ENCODE measurements at places on chromosomes 2 and 18. TPM values are rescaled to one million over a fixed set of nuclear protein-coding genes. Genes with fewer than 3 reads are reported as not detected.
A peak's percentile ranks its signal among the peaks of the same experiment; 100 is the strongest.

- DNase-seq: no peak
These were observed 332.7 kb upstream of the POU3F3 start for GRCh38 chr2:104521247-104521646.

- no peak for DNase-seq
These were observed 666.3 kb downstream of the TSN start for GRCh38 chr2:122421775-122422174.

GRCh38 chr2:200587007-200587616 is 1.3 kb downstream of the AOX1 start:
- no peak for DNase-seq

DYNC1I2 gene
- polyA plus RNA-seq: 32.2 TPM

DNA sequence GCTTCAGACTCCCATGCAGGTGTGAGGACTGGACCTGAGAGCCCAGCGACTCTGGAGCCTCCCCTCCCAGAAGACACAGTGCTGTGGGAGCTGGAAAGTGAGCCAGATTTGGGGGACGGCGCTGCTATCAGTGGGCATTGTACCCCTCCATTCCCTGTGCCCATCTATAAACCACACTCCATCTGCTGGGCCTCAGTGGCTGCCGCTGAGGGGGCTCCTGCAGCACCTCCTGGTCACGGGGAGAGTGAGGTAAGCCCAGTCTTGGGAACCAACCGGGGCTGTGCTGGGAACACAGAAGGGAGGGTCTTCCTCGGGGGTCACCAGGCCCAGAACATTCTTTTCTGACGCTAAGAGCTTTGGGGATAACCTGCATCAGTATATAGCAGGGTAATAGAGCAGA is 9.5 kb downstream of the PSD4 start:
- DNase-seq: no peak

DNA sequence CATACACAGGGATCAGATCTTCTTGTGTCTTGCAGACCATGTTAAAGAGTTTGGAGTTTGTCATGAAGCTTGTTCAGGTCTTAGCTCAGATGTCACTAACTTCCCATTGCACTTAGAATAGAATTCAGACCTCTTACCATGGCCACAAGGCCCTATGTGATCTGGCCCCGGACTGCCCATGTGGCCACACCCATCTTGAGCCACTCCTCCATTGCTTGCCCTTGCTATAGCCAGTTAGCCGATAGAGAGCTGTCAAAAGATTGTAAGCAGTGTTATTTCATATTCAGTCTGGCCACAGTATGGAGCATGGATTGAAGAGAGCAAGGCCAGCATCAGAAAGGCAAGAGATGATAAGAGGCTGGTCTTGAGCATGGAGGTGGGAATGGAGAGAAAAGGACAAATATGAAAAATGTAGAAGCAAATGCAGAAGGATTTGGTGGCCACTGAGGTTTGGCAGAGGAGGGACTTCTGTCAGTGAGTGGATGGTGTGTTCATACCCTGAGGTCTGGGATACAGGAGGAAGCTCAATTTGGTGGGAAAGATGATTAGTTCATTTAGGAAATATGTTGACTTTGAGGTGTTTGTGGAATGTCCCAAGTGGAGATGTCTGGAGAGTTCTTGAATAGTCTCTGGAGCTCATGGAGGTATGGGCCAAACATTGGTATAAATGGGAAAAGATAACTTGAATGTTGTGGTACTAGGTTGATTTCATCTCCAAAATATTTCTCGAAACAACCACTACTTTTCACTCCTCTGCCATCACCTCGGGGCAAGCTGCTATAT is 10.6 kb downstream of the DGUOK start:
- DNase-seq: no peak

DNA sequence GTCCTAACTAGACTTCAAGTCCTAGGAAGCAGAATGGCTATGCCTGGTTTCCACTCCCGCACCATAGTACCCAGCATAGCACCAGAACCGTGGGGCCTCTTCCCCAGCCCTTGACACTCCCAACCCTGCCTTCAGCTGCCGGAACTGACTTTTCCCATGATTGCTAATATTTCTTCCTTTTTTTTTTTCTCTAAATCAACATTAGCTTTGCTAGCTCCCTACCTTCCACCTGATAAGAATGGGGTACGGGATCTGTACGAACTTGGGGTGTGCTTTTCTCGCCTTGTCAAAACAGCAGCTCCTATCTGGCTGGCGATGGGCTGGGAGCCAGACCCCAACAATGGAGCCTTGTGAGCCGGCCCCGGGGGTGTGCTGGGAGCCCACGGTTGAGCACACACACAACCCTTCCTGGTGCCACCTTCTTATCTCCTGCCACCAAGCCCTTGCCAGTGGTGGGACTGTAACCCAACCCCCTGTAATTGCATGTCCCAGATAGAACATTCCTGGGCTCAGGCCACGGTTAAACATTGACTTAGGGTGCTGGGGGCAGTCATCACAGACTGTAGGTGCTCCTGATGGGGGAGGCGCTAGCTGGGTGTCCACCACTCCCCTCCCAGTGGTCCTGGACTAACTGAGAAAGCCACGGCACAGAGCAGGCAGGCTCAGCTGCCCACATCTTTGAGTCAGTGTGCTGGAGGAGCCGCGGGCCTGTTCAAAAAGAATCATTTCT is 213.0 kb upstream of the HAAO start:
- no peak for DNase-seq

PSMD14 gene
- polyA plus RNA-seq: 37.8 TPM

CTNNA2 gene
- not detected for polyA plus RNA-seq

- peak; percentile 94 for DNase-seq
These were observed 40.1 kb downstream of the ODC1 start for GRCh38 chr2:10407841-10408648.

DNA sequence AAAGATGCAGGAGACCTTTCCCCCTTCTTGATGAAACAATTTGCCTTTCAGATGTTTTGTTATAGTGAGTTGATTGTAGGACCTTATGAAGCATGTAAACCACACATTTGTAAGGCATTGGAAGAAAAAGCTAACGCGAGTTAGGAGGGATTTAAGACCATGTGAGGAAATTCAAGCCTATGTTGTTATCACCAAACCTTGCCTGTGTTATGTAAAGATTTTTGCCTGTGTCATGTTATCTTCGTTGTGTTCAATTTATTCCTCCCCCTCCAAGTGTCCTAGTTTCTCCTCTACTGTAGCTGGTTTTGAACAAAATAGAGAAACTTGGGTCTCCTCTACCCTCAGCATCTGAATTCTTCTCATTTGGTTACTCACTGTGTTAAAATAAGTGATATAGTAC is 173.0 kb downstream of the NEDD4L start:
- DNase-seq: no peak

DNA sequence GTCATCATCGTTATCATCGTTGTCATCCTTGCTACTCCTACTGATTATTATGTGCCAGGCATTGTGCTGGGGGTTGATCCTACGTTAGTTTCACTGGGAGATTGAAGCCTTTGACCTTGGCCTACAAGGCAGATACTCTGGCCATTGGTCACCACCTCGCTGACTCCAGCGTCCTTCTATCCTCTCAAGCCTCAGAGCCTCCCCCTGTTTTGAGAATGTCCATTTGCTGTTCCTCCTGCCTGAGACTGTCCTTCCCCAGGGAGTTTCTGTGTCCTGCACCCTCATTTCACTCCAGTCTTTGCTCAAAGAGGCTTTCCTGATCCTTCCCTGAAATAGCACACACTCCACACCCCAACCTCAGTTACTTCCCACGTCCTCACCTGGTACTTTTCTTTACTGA is 57.8 kb downstream of the ACAA2 start:
- no peak for DNase-seq

DNA sequence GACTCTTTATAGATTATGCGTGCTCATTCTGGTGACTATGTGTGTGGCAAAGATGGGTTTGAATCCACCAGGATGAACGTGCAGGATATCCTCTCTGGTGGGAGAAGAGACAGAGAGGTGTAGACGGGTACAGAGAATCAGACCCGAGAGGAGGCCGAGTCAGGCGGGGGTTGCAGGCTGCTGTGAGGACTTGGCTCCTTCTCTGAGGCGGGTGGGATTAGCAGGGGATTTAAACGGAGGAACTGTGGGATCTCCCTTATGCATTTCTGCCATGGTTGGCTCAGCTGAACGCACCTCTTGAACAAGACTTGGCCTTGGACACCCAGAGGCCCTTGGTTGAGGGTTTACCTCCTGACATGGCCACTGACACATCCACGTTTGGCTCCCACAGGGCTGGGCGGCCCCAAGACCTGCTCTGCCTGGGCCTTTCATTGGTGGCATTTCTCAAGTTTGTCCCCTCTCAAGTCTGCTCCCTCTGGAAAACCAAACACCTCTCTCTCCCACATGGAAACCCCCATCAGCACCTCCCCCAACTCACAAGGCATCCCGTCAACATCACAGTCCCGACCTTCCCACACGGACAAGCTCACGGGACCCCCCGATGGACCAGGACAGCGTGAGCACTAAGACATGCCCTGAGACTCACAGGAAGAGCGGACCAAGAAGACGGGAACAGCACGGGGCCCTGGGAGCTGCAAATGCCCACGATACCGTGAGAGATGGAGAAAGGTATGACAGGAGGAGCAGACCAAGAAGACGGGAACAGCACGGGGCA is 158.3 kb downstream of the RTP5 start:
- no peak for DNase-seq

- no peak for DNase-seq
These were observed 166.2 kb downstream of the CDCA7 start for GRCh38 chr2:173520918-173521317.

GRCh38 chr2:120589771-120590608 is 145.7 kb upstream of the GLI2 start:
- DNase-seq: no peak

DNA sequence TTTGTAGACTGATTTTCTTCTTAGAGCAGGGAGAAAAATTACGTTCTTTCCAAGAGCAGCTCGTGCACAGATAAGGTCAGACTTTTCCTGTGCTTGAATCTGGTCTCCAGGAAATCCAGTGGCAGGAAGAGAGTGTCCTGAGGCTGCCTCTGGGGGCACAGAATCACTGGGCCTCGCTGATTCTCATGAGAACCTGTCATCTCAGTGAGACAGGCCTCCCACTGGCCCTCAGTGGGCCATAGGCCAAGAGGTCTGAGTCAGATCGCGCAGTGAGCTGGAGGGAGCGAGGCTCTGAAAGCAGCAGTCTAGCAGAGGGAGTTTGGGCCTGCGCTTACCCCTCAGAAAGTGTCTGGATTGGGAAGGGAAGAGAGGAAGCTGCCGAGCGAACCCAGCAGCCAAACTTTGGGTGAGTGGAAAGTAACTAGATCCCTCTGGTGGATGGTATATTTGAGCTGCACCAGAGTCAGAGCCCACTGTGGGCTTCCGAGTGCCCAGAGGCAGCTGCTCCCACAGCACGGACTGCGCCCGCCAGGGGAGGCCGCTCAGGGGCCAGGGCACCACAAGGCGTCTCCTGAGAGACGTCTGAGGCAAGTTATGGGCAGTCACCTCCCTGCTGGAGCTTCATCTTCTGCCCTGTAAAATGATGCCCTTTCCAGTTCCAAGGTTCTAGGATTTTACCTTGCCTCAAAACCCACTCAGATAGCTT is 8.2 kb downstream of the GDF7 start:
- no peak for DNase-seq

EIF4E2 gene
- 33.8 TPM for polyA plus RNA-seq

GRCh38 chr2:203993560-203993959 is 57.0 kb downstream of the ICOS start:
- DNase-seq: no peak

DNA sequence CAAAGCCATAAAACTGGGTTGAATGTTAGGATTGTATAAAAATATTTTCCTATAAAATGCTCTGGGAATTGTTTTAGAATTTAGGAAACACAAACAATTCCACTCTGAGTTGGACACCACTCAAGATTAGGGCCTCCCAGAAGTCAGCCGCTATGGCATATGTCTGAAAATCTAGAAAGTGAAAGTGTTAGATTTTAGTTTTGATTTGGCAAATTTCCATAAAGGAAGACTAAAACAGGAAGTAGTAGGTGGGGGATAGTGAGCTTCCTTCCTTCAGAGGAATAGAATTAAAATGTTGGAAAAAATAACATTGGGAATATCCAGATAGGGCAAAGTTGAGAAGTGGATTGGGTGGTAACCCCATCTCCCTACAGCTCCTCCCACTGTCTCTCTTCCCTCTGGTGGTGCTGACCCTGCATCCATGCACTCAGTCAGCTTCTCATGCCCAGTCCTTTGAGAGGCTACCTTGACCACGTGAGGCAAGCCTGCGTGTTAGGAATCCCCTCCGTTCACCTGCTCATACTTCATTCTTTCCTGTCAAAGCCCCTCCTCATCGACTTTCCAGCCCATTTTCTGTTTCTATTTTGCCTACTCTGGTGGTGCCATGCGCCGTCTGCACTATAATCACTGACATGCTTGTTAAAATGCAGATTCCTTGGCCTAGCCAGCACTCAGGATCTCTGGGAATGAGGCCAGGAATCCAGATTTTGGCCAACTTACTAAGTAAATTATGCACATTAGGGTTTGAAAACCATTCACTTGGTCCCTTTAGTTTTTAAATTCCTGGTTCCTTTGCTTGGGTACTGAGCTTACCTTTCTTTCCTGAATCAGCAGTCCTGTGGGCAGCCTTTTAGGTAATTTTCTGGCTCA is 83.5 kb downstream of the POLE4 start:
- no peak for DNase-seq

HK2 gene
- 46.7 TPM for polyA plus RNA-seq

CAVIN2 gene
- polyA plus RNA-seq: not detected

GRCh38 chr2:68653538-68653982 is 10.2 kb downstream of the PROKR1 start:
- DNase-seq: peak; percentile 11

DNA sequence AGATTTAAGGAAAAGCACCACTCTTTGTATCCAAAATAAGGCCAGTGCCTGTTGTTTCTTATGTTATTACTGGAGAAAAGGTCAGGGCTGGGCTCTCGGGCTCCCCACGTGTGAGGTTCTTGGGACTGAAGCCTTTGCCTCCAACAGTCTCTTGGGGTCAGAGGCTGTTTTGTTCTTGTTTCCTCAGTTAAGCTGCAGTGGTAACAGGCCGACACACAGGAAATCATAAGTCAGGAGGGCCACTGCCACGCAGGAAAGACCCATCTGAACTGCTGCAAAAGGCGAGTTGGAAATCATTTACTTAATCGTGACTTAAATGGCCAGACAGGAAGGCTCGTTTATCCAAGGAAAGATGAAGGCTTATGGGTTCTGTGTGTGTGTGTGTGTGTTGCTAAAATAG is 30.3 kb upstream of the IL37 start:
- peak; percentile 47 for DNase-seq

GRCh38 chr2:125371867-125372266 is 1284.1 kb upstream of the GYPC start:
- DNase-seq: no peak

- DNase-seq: no peak
These were observed 47.0 kb downstream of the RRM2 start for GRCh38 chr2:10169581-10169980.

GTF2A1L gene
- polyA plus RNA-seq: not detected

RBKS gene
- polyA plus RNA-seq: 4.3 TPM

DNA sequence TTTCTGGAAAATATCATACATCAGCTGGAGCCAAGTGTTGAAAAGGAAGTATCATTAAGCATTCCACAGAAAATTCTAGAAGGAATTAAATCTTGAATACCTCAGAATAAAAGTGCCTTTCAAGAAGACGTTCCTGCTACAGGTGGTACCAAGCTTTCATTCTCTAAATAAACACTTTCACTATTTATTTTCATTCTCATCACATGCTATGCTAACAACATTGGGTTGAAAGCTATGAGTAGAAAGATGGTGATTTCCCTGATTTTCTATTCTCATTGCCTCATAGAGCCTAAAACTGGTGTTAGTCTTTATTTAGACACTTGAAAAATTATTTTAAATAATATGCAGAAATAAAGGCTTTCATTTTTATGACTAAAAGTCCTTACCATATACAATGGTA is 324.7 kb downstream of the LRP1B start:
- DNase-seq: no peak
